H54 (cell line): ENCODE measurements at places on chromosomes 12 and 14.

- DNase-seq: no peak
Measured at GRCh38 chr12:25904442-25904841, 54.0 kb upstream of the RASSF8 start.

DNA sequence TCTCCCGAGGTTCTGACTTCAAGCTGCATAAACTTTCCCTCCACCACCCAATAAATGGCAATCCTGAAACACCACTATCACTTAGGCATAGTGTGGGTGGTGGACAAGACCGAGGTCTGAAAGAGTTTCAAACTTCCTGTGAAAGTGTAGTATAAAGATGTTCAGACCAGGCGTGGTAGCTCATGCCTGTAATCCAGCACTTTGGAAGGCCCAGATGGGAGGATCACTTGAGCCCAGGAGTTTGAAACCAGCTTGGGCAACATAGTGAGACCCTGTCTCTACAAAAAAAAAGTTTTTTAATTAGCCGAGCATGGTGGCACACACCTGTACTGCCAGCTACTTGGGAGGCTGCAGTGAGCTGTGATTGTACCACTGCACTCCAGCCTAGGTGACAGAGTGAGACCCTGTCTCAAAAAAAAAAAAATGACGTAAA is 61.9 kb downstream of the CCDC92 start:
- no peak for DNase-seq

DNA sequence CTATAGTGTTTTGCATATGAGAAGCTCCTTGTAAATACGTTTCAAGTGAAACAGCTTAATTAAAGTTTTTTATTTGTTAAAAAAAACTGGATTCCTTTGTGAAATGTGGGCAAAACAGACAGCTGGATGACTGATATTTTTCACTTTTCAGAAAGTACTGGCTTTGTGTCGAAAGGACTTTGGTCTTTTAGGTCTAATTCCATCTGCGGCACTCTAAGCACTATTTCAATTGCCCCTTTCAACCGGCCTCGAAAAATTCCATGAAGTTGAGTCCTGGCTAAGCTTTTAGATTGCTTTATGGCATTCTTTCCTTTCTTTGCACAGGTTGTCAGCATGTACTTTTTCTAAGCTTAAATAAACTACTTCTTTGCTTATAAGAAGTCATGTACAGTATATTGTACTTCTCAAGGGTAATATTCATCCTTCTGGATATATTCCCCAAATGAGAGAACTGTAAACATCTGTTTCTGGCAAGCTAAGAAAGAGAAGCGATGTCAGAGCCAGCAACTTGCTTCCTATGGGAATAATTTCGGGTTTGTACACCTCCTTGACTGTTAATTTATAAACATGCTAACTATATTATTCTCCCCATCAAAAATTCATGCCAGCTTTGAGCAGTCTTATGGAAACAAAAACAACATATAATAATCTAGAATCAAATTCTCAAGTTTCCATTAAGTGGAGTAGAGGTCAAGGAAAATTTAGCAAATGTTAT is 611.3 kb downstream of the ETNK1 start:
- DNase-seq: no peak

GRCh38 chr12:102061096-102061559 is 663 bp downstream of the WASHC3 start:
- DNase-seq: no peak

GRCh38 chr12:125651625-125652024 is 586.4 kb downstream of the AACS start:
- no peak for DNase-seq

DNA sequence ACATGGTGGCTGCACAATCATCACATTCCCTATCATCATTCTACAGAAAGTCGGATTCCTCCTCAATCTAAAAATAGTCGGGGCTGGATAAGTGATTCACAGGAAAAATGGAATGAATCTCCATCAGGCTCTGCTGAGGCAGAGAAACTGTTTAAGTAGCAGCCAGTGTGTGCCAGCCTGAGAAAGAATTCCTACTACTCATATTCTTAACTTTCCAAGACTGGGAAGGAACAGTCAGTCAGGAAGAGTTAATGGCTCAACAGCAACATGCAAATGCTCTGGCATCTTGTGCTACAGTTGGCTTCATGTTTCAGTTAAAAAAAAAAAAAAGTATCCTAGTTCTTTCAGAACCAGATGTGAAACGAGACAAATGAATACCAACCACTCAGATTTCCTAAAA is 187.0 kb downstream of the GRIP1 start:
- DNase-seq: no peak

- no peak for DNase-seq
Measured at GRCh38 chr14:54451961-54452360, 10.8 kb upstream of the CNIH1 start.

DNA sequence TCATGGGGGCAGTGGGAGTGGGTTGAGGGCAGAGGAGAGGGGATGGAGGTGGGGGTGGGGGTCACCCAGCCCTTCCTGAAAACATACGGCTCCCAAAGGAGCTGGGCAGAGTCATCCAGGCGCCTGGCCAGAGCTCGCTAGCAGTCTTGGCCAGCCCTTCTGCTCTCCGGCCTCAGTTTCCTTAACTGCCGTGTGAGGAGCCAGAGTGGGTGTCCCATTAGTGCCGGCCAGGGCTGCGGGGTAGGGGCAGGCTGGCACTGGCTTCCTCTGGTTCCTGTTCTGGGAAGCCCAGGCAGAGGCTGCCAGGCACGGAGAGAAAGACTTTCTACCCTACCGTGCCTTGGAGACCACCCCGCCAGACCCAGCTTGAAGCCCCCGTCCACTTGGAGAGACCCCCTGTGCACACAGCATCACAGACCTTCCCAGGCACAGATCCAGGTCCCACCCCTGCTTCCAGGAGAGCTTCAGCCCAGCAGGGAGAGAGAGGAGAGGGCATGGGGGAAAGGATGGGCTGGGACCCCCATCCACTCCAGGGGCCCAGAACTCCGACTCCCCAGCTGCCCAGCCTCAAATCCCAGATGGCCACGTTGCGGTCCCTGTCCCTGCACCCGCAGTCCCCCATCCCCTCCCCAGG is 93.3 kb downstream of the RFLNA start:
- DNase-seq: no peak

DNA sequence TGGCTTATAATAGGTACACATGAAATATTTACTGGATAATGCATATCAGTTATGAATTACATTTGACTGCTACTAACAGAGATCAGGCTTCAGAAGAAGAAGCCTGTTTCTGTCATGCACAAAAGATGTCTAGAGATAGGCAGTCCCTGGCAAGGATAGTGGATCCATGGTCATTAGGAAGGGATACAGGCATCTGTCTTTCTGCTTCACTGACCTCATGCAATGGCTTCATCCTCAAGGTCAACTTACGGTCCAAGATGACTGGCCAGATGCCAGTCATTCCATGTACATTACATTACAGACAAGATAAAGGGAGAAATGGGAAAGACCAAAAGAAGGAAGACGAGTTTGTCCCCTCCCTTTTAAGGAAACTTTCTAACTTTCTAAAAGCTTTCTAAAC is 94.0 kb downstream of the NUAK1 start:
- DNase-seq: no peak

GRCh38 chr14:101554991-101555668 is 6.2 kb upstream of the DIO3 start:
- DNase-seq: no peak

DNA sequence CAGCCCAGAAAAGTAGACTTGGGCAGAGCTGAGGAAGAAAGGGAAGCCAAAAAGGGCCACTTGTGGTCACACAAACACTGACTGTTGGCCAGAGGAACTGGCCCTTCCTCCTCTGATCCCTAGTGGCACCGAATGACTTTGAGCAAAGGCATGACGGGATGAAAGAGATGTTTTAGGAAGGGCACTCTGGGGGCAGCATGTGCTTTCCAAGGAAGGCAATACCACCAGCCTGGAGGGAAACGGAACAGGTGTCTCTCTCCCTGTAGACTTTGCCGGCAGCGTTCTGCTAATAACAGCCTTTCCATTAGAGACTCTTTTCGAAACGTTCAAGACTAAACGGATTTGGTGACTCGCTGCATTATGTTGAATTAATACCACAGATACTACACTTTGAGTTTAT is 12.3 kb upstream of the FBXO21 start:
- DNase-seq: no peak

DNA sequence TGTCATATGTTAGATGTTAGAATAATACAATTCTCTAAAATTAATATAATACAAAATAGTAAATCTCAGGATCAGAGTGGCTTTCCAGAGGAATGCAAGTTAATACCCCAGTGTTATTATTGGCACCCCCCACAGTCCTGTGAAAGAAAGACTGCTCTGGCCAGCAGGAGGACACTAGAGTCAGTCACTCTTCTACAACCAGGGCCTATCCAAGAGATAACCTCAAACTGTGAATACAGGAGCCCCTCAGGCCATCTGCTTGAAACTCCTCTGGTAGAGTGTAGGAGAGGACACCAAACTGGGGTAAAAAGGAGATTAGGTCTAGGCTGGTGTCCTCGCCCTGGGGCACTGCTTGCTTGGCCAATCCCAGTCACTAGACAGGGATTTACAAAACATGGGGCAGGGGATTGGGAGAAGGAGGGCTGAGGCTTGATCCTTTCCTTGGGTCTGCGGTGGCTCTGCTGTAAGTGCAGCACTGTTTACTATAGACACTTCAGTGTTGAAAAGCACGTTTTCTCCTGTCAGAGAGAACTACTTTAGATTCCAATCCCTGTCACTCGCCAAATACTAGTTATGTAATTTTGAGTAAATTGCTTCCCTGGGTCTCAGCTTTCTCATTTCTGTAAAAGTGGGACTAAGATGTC is 44.5 kb upstream of the PTPRR start:
- DNase-seq: no peak

DNA sequence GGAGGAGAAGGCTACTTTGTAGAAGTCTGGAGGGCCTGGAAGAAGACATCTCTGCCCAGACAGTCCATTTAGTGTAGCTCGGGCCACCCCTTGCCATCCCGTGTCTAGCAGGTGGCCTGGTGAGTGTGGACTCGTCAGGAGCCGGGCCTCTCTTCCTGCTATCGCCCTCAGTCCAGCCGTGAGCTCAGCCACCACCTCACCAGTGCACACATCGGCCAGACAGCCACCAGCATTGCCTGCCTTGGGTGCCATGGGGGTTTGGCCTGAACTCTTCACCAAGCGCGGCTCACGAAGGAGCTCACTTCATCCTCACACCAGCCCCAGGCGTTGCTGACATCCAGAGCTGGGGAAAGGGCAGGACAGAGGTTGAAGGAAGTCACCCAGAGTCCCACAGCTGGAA is 19.6 kb upstream of the TRAF3 start:
- DNase-seq: no peak

GRCh38 chr12:105253866-105254513 is 18.0 kb upstream of the APPL2 start:
- peak; percentile 37 for DNase-seq

- DNase-seq: no peak
Measured at GRCh38 chr14:104688505-104689108, 811 bp upstream of the INF2 start.

DNA sequence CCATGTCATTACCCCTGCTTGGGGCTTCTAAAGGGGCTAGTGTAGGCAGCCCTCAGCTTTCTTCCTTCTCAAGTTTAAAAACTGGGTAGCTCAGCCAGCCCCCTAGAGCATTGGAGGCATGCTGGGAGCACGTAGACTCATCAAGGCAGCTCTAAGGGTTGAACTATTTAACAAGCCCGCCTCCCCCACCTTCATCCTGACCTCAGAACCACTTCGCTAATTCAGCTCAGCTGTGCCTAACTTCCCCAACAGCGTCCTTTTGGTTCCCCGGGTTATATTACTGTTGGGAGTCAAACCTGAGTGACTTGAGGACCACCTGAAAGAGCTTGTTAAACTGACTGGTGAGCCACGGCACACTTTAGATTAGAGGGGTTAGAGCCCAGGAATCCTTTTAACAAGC is 30.1 kb downstream of the MAX start:
- no peak for DNase-seq

GRCh38 chr12:25084816-25085215 is 110.1 kb downstream of the DNAI7 start:
- no peak for DNase-seq

- DNase-seq: no peak
Measured at GRCh38 chr12:17076811-17077210, 470.8 kb upstream of the LMO3 start.

DNA sequence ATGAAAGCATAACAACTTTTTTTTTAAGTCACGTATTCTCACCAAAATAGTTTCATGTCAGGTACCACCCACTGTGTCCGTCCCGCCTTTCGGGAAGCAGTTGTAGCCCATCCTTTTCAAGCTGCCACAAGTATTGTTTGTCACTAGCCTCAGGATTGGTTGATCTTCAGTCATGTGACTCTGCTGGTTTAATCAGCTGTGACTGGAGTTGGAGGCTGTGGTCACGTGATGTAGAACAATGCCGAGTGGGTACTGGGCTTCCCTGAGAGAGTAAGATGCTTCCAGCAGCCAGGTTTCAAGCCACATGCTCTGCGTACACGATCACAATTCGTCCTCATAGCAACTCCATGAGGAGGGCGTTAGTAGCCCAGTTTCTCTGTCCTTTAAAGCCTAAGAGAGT is 83.0 kb upstream of the WSCD2 start:
- DNase-seq: no peak

DNA sequence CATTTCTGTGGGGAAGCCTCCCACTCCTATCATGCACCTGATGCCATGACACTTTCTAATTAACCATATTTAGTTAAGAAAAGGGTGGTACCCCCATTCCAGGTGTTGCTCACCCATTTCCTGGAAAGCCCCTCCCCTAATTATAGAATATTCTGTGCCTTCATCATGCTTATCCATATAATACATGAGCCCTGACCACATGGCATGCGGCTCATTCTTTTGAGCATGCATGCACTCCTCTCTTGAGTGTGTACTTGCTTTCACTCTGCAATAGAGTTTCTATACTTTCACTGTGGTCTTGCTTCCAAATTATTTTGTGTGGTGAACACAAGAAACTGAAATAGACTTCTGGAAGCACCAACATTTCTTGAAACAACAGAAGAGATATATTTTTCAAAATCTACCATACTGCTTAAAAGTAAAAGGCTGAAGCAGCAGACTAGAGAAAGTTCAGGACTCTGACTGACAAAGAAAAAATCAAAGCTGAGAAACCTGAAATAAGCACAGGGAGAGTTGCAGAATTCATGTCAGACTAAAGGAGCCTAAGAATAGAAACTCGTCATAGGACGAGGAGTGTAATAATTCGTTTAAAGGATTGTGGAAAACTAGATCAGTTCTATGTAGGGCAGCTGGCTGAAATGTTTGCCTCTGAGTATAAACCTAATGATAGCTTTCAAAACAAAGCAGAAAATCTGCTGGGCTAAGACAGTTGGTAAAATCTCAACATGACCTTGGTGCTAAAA is 144.8 kb downstream of the KITLG start:
- DNase-seq: no peak

GRCh38 chr12:57755454-57756372 is 810 bp downstream of the MARCHF9 start:
- no peak for DNase-seq

- no peak for DNase-seq
Measured at GRCh38 chr12:46101485-46101869, 111.1 kb upstream of the SCAF11 start.

- no peak for DNase-seq
Measured at GRCh38 chr14:20820063-20820904, 17.6 kb upstream of the RNASE1 start.
